ENCODE measurements at places on chromosomes 12 and 14.
A peak's percentile ranks its signal among the peaks of the same experiment; 100 is the strongest.

DNA sequence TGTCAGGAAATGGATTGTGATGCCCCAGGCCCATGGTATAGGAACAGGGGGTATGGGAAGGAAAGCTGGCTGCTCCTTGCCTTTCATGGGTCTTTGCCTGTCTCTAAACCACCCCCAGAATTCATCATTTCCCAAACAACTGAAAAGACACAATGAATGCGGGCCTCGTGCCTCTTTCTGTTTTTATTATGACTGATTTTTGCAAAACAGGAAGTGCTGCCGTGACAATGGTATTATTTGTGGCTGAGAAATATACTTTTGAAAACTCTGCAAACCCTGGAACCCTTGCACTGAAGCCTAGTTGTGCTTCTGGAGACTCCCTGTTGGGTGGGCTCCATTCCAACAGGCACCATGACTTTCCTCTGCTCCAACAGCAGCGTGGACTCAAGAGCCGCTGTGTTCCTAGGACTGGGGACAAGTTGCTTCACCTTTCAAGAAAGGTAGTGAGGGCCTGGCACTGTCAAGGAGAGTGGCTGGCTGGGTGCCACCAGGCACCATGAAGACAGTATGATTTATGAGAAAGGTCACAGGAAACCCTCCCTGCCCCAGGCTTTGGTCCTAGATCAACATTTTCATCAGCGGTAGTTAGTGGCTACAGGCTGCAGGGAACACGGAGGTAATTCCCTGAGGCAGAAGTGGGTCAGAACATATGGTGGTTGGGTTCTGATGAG lies 4.8 kb upstream of the DGLUCY start:
- no peak for DNase-seq

DNA sequence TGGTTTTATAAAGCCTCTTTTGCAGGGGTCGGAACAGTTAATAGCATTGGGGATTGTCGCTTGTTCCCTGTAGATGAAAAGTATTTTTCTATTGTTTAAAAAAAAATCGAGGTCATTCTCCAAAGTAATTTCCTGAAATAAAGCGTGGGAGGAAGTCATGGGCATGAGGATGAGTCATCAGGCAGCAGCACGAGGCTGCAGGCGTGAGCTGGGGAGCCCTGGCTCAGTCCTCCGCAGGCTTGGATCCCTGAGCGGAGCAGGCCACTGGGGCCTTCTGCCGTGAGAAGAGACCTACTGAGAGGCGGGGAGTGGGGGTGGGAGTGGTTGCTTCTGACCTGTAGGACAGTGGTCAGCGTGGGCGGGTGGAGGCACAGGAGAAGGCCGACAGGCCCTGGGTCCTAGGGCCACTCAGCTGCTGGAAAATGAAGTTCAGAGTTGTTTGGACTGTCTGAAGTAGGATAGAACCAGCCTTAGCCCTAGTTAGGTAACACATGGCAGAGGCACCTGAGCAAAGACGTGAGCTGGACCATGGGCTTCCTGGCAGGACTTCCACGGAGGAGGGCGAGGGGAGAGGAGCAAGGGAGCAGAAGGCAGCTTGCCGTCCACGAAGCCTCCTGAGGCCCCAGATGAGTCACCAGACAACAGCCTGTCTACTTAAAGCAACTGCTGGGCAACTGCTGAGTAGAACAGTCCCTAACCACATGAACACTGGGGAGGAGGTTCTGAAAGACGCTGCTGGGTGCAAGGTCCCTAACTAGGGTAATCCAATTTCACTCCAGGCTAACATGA lies 21.1 kb upstream of the LGALS3 start:
- DNase-seq, result peak; percentile 30

DNA sequence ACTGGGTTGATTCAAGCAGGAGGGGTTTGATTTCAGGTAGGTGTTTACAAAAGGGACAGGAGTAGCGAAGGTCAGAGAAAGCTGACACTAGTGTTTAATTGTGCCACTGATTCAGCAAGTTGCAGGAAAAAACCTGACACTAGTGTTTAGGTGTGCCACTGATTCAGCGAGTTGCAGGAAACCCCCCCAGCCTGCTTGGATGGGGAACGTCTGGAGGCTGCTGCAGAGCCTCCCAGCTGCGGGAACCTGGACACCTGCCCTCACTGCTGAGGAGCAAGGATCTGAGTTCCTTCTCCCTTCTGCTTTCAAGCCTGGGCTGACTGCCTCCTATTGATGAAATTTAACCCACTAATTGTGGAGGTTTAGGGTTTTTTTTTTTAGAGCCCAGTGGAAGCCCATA lies 84.2 kb downstream of the AVPR1A start:
- DNase-seq, result no peak

DNA sequence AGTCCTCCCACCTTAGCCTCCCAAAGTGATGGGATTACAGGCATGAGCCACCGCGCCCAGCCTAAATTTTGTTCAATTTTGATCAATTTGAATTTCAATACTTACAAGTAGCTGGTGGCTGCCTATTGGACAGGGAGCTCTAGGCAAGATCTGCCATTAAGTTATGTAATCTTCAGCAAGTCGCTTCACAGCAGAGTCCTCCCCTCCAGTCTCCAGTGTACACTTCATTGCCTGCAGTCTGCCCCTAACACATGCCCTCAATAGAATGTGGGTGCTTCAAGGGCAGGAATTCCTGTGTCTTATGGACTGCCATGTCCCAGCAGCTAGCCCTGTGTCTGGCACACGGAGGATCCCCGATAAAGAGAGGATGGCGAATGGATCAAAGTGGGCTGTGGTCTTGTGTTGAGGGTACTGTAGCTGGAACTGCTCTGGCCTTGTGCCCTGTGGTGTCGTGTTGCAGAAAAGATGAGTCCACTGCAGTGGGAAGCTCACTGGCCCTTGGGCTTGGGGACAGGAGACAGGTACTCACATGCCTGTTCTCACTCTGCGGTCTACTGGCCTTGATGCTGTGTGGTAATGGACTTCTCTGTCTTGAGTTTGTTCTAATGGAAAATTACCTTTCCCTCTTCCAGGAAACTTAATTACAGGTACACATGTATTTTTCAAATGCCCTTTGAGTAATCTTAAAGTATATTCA lies 67.6 kb downstream of the TECPR2 start:
- no peak for DNase-seq

GRCh38 chr12:107564946-107565345 lies 120.7 kb upstream of the PWP1 start:
- DNase-seq, result no peak

- DNase-seq, result no peak
These were observed 28.7 kb downstream of the NELL2 start for GRCh38 chr12:44847403-44847802.

DNA sequence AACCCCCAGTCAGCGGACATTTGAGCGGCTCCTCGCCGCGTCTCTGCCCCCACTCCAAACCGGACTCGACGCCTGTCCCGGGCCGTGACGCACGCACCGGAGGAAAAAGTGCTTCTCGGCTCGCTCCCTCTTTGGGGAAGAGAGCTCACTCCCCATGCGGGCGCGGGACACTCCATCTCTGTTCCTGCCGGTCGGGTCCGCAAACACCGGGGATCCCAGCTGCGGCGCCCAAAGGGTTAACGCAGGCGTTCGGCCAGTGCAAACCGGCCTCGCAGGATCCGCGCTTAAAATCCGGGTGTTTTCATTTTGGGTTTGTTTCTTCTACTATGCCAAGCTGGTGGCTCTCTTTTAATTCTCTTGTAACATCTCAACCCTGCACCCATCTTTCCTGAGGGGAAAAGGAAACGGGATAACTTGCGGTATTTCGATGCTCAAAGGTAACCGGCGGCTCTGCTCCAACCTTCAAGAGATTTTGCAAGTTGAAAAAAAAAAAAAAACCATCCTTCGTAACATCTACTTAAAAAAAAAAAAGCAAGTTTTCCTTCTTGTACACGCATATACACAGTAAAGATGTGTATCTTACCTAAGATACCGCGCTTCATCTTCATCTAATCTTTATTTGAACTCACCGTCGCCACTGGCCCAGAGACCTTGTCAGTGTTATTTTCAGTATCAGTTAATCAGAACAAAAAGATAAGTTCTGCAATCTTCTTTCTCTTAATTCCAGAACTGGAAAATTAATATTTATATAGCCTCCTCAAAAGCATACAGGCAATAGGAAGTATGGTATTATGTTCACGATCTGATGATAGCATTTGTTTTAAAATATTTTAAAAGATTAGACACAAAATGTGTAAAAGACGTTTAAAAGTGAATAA lies 1.6 kb upstream of the ATP2B1 start:
- DNase-seq, result peak; percentile 19

DNA sequence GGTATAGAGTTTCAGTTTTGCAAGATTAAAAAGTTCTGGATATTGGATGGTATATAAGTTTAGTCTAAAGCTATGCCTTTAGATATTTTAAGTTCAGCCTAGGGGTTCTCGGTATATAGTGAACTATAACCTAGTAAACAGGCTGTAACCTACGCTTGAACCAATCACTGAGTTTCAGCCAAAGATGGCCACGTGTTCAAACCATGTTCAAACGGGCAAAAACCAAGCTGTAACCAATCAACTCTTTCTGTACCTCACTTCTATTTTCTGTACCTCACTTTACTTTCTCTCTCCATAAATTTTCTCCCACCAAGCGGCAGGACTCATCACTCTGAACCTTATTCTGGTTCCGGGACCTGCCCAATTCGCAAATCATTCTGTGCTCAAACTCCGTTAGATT lies 1.4 kb downstream of the TMBIM4 start:
- no peak for DNase-seq

DNA sequence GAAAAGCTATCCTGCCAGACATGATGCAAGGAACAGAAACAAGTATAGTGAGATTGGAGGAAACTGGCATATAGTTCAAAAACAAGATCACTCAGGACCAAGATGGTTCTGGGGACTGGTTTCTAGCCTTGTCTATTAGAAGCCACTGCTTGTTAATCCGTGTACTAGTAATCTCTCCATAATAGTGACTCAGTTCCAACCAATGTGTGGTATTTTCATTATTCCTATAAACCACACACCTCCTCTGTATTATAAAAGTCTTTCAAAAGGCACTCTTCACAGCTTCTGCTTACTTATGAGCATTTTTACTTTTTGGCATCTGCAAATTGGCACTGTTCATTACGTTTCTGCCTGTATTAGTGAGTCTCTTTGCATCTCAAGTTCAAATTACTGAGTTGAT lies 140.3 kb downstream of the SLC6A15 start:
- no peak for DNase-seq

DNA sequence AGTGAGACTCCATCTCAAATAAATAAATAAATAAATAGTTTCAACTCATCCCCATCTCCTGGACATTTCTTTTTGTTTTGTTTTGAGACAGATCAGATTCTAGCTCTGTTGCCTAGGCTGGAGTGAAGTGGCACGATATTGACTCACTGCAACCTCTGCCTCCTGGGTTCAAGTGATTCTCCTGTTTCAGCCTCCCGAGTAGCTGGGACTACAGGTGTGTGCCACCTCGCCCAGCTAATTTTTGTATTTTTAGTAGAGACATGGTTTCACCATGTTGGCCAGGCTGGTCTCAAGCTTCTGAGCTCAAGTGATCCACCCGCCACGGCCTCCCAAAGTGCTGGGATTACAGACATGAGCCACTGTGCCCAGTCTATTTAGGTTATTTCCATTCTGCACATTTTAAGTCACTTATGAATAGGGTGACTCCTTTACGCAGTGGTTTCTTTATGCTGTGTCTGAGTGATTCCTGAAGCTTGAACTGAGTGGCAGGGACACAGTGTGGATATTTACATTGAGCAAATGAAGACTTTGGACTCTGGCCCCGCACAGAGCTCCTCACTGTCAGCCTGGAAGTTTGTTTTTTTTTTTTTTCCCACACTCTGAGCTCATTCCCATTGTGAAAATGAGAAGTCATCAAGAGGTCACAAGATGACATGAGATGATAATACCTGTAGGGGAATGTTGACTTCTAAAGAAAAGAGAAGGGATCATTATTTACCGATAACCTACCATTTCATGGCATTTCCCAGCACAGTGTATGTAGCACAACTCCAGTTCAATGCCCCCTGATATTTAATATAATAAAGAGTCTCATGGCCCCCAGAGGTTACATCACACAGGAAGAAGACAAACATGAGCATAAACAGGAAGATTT lies 72.6 kb downstream of the TBX3 start:
- no peak for DNase-seq

GRCh38 chr12:31944299-31944698 lies 14.9 kb upstream of the RESF1 start:
- no peak for DNase-seq

DNA sequence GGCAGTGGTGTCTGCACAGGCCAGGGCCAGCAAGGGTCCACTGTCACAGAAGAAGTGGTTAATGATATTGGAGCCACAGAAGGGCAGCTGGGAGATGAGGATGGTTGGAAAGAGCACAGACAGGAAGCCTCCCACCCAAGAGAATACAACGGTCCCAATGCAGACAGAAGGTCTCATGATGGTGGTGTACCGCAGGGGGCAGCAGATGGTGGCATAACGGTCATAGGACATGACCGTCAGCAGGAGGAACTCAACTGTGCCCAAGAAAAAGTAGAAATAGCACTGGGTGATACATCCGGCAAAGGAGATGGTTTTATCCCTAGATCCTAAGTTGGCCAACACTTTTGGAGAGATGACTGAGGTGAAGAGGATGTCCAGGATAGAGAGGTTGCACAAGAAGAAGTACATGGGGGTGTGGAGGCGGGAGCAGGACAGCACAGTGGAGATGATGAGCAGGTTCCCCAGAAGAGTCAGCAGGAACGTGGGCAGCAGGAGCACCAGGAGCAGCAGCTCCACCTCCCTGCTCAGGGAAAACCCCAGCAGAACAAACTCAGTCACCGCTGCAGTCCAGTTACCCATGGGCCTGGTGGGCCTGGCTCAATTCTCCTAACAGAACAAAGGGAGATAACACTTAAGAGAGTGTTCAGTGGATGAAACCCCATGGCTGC lies 9.8 kb downstream of the OR6J1 start:
- DNase-seq, result no peak

- no peak for DNase-seq
These were observed 185.1 kb downstream of the ATXN7L3B start for GRCh38 chr12:74722709-74723108.

Measured in CD4-positive, alpha-beta T cell (primary cell).